Stimulated activated effector memory CD8-positive, alpha-beta T cell treated with anti-CD3 and anti-CD28 coated beads, Interleukin-12 subunit alpha, Interleukin-12 subunit beta, amount 100 ng/mL, for 72 hours (primary cell): ENCODE measurements at places on chromosomes 7 and 10.

- no peak for DNase-seq
Observed at GRCh38 chr10:131485732-131486131, 174.2 kb upstream of the TCERG1L start.

- DNase-seq: no peak
Observed at GRCh38 chr7:150685219-150686029, at the start of gene GIMAP2. GIMAP2 (plus strand) TSS chr7:150685706; CDS start chr7:150687060, 1,354 bp downstream.

GRCh38 chr10:45418849-45419675, 45.0 kb downstream of the ALOX5 start:
- DNase-seq: peak; percentile 28

DNA sequence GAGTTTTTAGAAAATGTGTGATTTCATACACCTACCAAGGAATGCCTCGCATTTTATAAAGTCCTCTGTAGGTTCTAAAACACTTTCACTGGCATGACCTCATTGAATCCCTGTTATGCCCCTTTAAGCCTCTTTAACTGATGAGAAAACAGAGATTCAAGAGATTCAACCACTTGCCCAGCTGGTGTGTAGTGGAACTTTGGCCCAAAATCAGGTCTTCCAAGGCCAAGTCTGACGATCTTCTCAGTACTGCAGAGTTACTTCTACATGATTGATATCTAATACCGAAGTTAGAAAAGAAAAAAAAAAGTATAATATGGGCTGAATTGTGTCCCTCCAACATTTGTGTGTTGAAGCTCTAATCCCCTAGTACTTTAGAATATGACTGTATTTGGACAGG, 202.0 kb downstream of the WDR11 start:
- no peak for DNase-seq

- no peak for DNase-seq
Observed at GRCh38 chr7:10577866-10578374, 395.8 kb upstream of the PHF14 start.

- peak; percentile 8 for DNase-seq
Observed at GRCh38 chr7:121994625-121995410, 121.9 kb downstream of the PTPRZ1 start.

DNA sequence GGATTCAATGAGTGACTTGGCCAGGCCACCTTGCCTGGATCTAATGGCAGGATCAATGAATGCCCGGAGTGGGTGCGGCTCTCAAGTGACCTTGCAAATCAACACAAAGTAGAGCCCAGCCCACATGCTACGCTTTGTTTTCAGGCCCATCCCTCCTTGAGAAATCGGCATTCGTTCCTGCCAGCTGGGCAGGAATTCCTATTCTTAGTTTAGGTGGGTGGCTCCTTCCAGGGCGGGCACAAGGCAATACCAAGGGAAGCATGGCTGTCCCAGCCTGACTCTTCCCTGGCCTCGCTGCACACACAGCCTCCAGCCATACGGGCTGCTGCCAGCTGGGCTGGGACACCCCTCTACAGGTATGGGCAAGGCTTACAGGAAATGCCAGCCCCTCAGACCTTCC, 119.3 kb downstream of the SH3PXD2A start:
- DNase-seq: no peak

- DNase-seq: no peak
Observed at GRCh38 chr7:117072620-117073118, 119.4 kb downstream of the ST7 start.

GRCh38 chr10:44581996-44582395, 197.1 kb upstream of the CXCL12 start:
- no peak for DNase-seq

- DNase-seq: no peak
Observed at GRCh38 chr10:42997151-42997848, 79.6 kb upstream of the RET start.

- DNase-seq: no peak
Observed at GRCh38 chr7:86950360-86950759, 109.1 kb downstream of the ELAPOR2 start.

DNA sequence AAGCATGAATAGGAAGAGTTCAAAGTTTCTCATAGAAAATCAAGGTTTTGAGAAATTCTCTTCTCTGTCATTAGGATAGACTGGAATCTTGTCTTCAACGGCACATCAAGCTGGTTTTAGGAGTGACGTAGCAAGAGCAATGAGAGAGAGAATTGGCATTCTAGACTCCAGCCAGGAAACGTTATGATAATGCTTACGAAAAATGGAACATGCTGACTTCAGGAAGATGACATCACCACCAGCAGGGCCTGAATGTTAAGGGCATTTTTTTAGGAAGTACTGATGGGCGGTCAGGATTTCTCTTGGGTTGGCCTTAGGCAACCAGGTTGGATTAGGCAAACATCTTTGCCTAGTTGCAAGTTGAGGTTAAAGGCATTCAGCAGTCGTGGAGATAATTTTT, 213.2 kb upstream of the CTBP2 start:
- DNase-seq: no peak

DNA sequence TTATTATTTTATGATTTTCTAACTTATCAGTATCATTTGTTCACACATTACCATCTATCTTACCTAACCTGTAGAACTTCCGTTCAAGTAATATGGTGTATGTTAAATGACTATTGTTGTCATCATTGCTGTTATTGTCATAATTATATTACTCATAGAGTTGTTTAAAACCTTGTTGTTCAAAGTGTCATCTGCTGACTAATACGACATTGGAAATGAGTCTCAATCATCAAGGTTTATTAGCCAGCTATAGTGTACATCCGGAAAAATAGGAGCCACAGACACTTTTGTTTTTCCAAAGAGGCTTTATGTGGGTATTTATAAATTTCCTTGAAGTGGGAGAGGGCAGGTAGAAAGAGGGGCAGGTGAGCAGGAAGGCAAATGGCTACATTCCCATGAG, 386.9 kb upstream of the LRRTM3 start:
- DNase-seq: no peak
